Right lung (tissue), 10 donors: ENCODE measurements at places on chromosomes 6 and 20.
A peak's percentile ranks its signal among the peaks of the same experiment; 100 is the strongest.

GRCh38 chr6:32439602-32440214 lies at the start of gene HLA-DRA:
HLA-DRA (plus strand) TSS chr6:32439887; CDS start chr6:32439951, 64 bp downstream.
- DNase-seq = peak; percentile 18

- DNase-seq = no peak
Observed at GRCh38 chr20:59232618-59233017, 67.8 kb upstream of the EDN3 start.

GRCh38 chr6:107564589-107564951 lies 74.7 kb downstream of the SOBP start:
- no peak for DNase-seq

DNA sequence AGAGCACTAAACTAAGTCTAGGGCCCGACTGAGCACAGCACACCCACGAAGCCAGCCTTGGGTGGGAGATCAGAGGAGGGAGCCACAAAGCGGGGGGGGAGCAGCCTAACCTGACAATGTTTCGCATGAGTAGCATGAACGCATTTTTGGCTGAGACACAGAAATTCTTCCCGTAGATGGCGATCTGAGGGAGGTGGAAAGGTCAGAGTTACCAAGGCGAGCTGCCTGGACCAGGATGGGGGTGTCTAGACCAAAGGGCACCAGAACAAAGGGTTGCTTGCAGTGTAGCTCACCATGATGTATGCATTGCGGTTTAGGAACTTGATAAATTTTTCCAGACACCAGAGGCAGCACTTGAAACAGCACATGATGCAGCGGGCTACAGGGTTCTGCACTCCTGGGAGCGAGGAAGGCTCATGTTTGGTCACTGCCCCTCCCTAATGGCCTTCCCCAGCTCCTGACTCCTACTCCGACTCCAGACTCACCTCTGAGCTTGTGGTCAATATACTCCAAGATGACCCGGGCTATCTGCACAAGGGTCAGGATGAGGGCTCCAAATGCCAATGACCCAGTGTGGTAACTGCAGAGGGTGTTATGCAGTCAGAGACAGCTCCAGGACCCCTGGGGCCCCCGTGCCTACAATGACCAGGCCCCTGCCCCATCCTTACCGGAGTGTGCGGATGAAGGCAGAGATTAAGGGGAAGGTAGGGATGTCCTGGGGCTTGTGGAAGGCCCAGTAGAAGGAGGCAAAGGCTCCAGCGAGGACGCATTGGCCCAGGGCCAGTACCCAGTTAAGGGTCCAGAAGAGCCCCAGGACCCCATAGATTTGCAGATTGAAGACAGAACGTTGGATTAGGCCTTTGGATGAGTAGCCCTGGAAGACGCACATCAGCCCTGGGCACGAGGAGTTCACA lies 2.8 kb upstream of the NEU1 start:
- no peak for DNase-seq

DNA sequence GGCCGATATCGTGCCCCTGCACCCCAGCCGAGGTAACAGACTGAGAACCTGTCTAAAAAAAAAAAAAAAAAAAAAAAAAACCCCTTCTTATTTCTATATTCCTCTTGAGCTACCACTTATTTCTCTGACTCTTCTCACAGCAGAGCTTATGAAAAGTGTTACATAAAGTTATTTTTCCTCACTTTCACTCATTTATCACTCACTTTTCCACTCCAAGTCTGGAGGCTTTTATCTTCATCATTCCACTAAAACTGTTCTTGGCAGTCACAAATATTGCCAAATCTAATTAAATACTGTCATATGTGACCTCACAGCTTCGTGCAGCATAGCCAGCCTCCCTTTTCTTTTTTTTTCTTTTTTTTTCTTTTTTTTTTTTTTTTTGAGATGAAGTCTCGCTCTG lies 131.2 kb downstream of the KLHL32 start:
- DNase-seq = no peak

GRCh38 chr20:60491051-60491581 lies 532.9 kb downstream of the CDH26 start:
- DNase-seq = peak; percentile 89

DNA sequence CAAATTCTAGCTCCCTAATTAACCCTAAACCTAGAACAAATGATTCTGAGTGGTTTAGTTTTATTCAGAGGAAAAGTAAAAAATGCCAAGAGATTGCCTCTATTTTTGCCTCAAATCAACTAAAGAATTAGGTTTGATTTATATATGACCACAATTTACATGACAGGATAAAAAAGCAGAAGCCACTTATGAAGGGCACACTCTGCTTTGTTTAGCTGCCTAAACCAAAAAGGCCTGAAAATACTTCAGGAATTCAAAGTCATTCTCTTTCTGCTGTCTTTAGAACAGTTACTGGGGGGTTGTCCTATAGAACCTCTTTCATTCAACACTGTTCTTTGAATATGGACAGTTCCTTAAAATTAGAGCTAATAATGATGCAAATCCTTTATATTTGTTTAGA lies 5.3 kb downstream of the FBXO5 start:
- no peak for DNase-seq

DNA sequence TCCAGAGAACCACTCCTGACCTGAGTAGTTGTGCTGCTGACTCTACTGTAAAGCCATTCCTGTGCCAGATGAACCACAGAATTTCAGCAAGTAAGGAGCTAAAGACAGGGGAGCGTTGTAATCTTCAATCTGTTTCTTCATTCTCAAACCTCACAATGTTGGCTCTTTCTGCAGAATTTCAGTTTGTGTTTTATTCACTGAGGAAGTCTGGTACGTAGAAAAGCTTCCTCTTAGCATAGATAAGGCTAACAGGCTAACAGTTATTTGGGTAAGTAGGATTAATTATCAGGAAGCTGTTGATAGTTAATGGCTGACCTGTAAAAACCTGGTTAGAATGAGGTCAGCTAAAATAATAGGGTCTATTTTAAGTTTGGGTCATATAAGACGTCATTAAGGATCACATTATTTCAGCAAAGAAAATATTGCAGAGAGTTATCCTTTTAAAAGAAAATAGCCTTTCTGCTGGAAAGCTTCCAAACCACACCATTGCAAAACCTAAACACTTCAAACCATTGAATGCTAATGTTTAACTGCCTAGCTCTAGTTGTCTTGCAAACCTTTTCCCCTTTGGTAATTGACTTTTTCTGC lies 14.1 kb upstream of the TENT5A start:
- DNase-seq = peak; percentile 72

DNA sequence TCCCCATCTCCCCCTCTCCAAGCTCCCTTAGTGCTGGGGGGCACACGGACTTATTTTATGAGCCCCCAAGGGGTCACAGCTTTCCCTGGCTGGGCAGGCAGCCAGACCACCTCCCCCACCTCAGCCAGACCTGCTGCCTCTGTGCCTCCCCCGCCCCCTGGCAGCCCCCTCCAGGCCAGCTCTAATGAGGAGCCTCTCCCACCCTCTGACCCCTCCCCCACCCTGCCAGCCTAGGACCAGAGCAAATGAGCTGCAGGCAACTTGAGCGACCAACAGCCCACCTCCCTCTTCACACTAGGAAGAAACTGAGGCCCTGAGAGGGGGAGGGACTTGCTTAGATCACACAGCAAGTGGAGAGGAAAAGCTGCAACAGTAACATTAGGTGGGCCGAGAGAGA lies 1.9 kb downstream of the GDF5 start:
- no peak for DNase-seq

DNA sequence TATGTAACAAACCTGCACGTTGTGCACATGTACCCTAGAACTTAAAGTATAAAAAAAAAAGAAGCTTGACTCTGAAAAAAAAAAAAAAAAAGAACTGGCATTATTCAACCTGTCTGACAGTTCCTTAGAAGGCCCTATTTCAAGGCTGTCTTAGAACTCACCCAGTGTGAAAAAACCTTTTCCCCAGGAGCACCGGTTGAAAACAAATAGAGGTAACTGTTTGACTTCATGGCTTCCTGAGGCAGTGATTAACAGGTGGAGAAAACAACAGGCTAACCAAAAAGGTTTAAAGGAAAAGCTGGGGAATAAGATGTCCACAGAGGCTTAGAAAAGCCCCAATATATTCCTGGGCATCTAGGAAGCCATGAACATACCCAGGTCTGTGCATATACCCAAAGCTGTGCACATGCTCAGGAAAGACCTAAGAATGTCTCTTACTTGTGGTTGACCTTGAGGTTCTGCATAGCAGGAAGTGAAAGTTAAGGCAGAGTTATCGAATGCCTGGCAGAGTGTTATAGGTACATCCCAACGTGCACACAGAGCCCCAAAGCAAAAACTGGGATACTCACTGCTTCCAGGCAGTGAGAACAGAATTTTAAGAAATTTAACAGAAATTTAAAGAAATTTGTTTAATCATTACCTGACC lies 7.0 kb downstream of the UQCC1 start:
- DNase-seq = no peak

DNA sequence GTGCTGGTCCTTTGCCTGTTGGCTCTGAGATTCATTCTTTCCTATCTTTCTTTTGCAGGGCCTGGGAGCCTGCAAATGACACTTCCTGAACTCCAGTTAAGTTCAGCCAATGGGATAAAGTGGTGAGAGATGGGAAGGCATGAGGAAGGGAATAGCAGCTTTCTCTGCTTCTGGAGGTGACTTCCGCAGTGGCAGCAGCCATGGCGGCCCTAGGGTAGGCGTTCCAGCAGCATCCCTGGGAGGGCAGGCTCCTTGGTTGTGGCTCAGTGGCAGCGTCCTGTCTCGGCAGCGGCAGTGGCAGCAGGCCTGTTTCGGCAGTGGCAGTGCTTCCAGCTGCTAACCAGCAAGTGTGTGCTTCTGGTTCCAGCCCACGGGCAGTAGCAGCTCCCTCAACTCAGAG lies 7.3 kb upstream of the MDFI start:
- DNase-seq = no peak

DNA sequence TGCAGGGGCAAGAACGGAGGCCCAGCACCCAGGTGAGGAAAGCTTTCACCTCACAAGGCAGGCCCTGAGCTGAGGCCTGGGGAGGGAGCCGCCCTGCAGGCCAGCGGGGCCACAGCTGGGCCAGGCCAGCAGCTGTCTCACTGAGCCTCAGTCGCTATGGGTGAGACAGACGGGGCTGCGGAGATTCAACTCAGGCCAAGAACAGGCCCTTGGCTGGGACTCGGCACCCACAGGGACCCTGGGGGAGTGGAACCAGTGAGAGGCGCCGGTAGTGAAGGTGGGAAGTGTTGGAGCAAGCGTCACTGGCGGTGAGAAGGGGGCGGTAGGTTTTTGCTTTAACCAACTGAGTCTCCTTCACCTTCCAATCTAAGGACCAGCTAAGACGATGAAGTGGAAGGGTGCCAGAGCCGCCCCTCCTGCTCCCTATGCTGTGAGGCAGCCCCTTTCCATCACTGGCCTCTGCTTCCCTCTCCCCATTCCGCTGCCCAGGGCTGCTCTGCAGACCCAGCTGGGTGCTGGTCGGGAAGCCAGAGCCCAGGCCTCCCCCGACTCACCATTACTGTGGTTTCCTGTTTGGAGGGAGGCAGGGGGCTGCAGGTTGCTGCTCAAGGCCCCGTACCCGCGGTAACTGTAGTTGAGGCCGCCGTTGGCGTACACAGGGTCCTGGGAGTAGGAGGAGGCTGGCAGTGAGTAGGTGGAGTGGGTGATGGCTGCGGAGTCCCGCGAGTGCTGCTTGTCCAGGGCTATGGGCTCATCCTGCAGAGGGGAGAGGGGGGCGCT lies 93.7 kb downstream of the ASXL1 start:
- DNase-seq = no peak

DNA sequence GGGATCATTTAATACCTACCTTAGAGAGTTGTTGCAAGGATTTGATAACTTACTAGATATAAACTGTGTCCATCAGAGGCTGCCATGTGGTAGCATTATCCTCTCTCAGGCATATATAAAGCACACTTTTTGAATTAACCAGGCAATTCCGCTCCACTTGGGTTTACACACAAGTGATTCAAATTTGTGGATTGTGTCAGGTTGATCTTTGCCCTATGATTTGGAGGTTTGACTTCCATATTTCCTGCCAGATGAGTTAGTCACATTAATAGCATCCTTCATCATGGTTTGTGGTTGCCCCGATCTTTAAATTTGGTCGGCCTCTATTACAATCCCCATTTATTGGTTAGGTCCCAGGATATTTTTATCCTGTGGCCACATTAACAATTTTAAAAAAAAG lies 44.8 kb upstream of the CTAGE9 start:
- DNase-seq = no peak
